Common myeloid progenitor, CD34-positive (primary cell): ENCODE measurements at places on chromosomes 1 and 21.

DNA sequence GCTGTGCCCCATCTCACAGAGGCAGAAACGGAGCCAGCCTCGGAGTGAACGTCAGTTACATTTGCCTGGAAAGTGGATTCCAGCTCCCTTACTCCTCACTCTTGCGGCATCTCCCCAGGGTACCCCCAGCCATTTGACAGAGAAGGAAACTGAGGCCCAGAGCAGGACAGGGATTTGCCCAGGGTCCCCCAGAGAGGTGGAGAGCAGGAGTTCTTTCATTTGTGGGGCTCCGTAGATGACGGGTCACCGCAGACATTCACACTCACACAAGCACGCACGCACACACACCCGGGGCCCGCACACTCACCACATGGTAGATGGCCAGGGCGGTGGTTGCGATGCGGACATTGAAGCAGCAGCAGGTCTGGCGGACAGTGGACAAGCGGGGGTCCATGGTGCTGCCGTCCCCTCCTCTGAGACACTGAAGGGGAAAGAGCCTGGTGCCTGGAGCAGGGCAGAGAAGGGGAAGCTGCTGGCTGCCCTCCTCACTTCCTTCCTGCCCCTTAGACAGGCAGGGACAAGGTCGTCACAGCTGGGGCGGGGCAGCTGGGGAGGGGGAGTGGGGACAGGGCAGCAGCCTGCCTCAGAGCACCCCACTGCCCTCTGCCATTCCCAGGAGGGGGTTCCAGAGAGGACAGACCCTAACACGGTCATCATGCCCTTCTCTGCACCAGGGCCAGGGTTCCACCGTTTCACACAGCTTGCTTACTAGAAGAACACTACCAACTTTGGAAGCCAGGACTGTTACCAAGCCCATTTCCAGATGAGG is at the start of gene LAPTM5:
LAPTM5 (minus strand) TSS at position 423 of the 769 bp plus-strand sequence; CDS start at position 394, 29 bp downstream.
- no peaks in the 10 kb centered on the region for H3K27me3 ChIP-seq
- DNase-seq, result peak; percentile 83
- peaks cover 14% of the 10 kb centered on the region for H3K36me3 ChIP-seq
- H3K4me1 ChIP-seq, result peaks cover 87% of the 10 kb centered on the region
- H3K4me3 ChIP-seq, result peak within 1 kb of the TSS; percentile 96

- H3K4me3 ChIP-seq, result no peak overlapping the region
- no peak for DNase-seq
- H3K27me3 ChIP-seq, result no peaks in the 10 kb centered on the region
- no peaks in the 10 kb centered on the region for H3K4me1 ChIP-seq
These were observed 22.4 kb upstream of the ARHGAP29 start for GRCh38 chr1:94259635-94260289.

GRCh38 chr1:93426181-93426580 is 21.7 kb upstream of the FNBP1L start:
- no peaks in the 10 kb centered on the region for H3K36me3 ChIP-seq
- H3K27ac ChIP-seq, result no peak overlapping the region
- no peaks in the 10 kb centered on the region for H3K4me1 ChIP-seq
- H3K4me3 ChIP-seq, result no peak overlapping the region
- no peak for DNase-seq
- no peaks in the 10 kb centered on the region for H3K27me3 ChIP-seq

DNA sequence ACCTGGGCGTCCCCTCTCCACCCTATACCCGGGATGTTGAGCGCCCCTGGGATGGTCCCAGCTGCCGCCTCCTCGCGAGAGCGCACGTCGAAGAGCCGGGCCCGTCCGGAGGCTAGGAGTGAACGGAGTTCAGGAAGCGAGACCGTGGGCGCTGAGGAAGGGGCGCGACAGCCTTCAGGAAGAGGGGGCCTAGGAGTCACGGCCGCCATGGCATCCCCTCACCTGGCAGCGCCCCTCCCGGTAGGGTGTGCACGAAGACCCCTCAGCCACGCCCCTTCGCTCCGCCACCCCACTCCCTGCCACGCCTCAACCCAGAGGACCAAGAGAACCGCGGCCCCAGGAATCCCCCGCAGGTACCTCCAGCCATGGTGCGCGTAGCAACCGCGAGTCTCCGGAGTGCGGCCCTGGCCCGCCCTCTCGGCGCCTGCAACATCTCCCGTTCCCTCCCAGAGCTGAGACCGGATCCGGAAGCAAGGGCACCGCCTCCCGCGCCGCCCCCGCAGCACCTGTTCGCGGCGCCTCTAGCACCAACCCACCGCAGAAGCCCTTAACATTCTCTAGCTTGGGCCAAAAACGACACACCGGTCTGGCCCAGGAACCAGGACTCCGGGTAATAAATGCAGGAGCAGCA is at the start of gene TSTD1:
TSTD1 (minus strand) TSS at position 442 of the 631 bp plus-strand sequence; CDS start at position 367, 75 bp downstream.
- no peaks in the 10 kb centered on the region for H3K27me3 ChIP-seq
- H3K4me3 ChIP-seq, result peak within 1 kb of the TSS; percentile 83
- H3K27ac ChIP-seq, result peak within 1 kb of the TSS; percentile 77
- peak; percentile 92 for DNase-seq

- H3K4me3 ChIP-seq, result no peak overlapping the region
- peaks cover 12% of the 10 kb centered on the region for H3K27me3 ChIP-seq
- H3K36me3 ChIP-seq, result no peaks in the 10 kb centered on the region
- H3K4me1 ChIP-seq, result no peaks in the 10 kb centered on the region
- DNase-seq, result no peak
These were observed 137.3 kb downstream of the ZSCAN20 start for GRCh38 chr1:33609739-33610138.

DNA sequence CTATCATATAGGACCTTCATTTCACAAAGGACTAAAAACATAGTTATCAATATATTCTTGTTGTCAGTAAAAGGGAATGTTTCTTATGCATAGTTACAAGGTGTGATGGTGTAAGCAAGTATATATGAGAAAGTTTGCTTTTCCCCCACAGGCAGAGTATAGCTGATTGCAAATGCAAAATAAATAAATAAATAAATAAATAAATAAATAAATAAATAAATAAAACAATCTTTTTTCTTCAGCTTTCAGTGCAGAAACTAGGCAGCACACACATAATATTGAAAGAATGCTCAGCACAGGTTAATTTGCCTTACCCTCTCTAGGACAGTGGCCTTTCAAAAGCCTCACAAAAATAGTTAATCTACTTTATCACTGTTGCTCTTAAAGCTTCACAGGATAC is 138.8 kb downstream of the BRINP3 start:
- H3K4me3 ChIP-seq, result no peak overlapping the region
- H3K27me3 ChIP-seq, result no peaks in the 10 kb centered on the region

GRCh38 chr1:57968321-57968720 is 544.5 kb upstream of the DAB1 start:
- DNase-seq, result no peak
- no peak overlapping the region for H3K4me3 ChIP-seq
- no peak overlapping the region for H3K27ac ChIP-seq
- no peaks in the 10 kb centered on the region for H3K36me3 ChIP-seq
- H3K27me3 ChIP-seq, result no peaks in the 10 kb centered on the region

DNA sequence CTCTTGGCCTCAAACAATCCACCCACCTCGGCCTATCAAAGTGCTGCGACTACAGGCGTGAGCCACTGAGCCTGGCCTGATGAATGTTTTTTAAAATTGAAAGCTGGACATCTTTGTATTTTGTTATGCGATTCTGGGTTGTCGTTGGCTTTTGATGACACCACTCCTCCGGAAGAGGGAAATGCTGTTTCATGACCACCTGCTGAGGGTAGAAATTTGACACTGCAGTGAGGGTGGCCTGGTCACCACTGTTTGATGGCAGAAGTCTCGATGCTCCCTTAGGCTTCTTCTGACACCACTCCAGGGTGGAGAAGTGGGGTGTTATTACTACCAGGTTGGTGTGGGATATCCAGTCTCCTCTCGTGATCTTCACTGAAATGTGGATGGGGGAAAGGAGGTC is 357.2 kb downstream of the RGS7 start:
- no peaks in the 10 kb centered on the region for H3K4me1 ChIP-seq
- no peaks in the 10 kb centered on the region for H3K27me3 ChIP-seq
- DNase-seq, result no peak
- no peak overlapping the region for H3K4me3 ChIP-seq
- H3K36me3 ChIP-seq, result no peaks in the 10 kb centered on the region

- H3K4me1 ChIP-seq, result peaks cover 26% of the 10 kb centered on the region
- H3K27me3 ChIP-seq, result no peaks in the 10 kb centered on the region
- H3K4me3 ChIP-seq, result peak overlapping the region; percentile 94
- no peaks in the 10 kb centered on the region for H3K36me3 ChIP-seq
- H3K27ac ChIP-seq, result peak overlapping the region; percentile 70
These were observed 1.0 kb downstream of the GALNT2 start for GRCh38 chr1:230067871-230068620.

DNA sequence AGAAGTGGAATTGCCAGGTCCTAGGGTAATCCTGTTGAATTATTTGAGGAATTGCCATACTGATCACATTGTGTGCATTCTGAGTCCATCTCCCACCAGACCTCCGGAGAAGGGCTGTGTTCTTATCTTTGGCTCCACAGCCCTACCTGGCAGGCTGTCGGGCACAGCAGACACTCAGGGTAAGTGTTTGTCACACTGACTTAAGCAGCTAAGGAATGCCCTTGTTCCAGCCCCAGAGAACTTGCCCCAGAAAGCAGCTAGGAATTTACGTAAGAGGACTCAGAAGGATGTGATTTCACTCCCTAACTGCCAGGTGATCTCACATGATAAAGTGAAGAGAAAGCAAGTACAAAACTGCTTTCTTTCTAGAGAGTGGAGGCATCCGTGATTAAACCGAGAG is 21.0 kb downstream of the VASH2 start:
- H3K27ac ChIP-seq, result no peak overlapping the region
- no peaks in the 10 kb centered on the region for H3K4me1 ChIP-seq
- H3K4me3 ChIP-seq, result no peak overlapping the region
- H3K36me3 ChIP-seq, result no peaks in the 10 kb centered on the region
- no peak for DNase-seq
